ENCODE measurements at places on chromosomes 6 and 20. TPM values are rescaled to one million over a fixed set of nuclear protein-coding genes. Genes with fewer than 3 reads are reported as not detected.
A peak's percentile ranks its signal among the peaks of the same experiment; 100 is the strongest.

DNA sequence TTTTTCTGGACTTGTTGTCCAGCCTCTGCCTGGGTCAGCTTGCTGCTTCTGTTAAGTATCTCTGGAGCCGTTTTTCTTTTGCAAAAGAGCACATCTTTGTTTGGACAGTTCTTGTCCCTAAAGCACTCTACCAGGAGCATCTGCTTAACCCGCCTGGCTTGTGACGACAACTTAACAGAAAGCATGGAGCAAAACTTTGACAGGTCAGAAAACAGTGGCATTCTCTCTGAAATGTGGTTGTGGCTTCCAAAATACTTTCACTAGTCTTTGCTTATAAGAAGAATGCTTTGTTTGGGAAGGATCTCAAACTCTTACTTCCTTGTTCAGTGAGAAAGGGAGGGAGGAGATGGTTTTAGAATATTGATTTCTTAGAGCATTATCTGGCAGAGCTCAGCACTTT lies 47.6 kb downstream of the CD109 start:
- no peak for DNase-seq

- no peak for DNase-seq
Observed at GRCh38 chr20:35583636-35584560, 31.7 kb upstream of the SPAG4 start.

OPRL1 gene
- 1.0 TPM for total RNA-seq

JPH2 gene
- total RNA-seq: 1.5 TPM

- DNase-seq: no peak
Observed at GRCh38 chr6:141403827-141404226, 728.9 kb upstream of the GJE1 start.

GRCh38 chr20:19875376-19876221 lies 117.5 kb downstream of the RIN2 start:
- no peak for DNase-seq

DNA sequence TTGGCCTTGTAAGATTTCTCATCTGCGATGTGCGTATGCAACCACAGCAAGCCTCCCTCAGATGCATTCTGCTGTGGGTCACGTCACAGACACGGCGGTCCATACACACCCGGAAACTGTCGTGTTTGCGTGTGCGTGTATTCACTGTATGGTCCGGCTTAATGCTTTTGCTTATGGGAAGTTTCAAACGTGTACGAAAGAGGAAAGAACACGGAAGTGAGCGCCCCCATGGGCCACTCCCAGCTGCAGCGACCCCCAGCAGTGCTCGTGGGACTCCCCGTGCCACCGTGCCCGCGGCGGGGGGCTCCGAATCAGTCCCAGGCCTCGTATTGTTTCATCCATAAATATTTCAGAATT lies 10.2 kb downstream of the DLL1 start:
- no peak for DNase-seq

GRCh38 chr20:25065625-25066338 lies 7.8 kb upstream of the ACSS1 start:
- DNase-seq: peak; percentile 81

GRCh38 chr20:21161926-21162325 lies 36.0 kb downstream of the KIZ start:
- DNase-seq: no peak

DNA sequence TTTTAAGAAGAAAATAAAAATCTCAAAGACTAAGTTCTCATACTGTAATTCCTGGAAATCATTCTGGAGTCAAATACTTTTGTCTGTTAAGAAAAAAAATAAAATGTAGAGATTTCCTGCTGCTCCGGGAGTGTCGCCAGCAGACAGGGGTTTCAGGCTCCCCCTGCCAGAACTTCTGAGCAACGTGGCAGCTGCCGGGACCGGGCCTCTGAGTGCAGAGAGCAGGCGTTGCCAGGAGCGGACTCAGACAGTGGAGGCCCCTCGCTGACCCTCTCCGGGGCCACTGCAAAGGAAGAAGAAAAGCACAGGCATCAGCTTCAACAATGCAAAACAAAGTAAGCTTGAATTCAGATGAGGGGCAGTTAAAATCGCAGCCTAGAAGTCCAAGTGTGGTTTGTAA lies 95.5 kb downstream of the THBS2 start:
- DNase-seq: no peak

TSBP1 gene
- total RNA-seq: not detected

DNA sequence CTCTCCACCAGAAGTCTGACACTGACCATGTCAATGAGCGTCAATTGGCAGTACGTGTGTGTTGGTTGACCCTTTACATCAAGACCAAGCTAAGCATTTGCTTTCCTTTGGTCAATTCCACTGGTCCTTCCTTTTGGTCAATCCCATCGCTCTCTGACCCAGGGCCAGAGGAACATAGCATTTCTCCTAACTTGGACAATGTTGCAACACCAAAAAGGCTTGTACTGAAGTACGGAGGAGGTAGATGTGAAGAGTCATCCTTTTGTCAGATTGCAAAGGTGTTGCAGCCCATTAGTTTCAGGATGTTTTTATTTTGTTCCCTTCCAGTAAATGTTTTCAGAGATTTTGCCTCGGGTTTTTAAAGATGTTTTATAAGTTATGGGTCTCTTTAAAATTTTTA lies 24.6 kb downstream of the EDN1 start:
- no peak for DNase-seq

DNA sequence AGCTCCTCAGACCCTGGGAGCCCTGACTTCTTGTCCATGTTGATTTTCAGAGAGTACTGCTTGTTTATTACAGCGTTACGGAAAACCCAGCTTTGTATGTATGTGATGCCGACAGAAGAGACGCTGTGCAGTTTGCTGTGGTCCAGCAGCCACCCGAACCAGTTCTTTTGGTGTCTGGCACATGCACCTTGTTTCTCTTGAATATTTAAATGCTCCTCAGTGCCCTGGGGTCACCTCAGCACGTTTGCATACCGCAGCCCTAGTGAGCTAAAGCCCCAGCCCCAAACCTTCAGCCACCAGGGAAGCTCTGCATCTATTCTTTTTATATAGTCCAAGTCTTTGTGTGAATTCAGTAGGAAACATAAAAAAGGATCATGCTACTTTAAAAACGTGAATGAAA lies 39.9 kb downstream of the AFDN start:
- DNase-seq: no peak

DNA sequence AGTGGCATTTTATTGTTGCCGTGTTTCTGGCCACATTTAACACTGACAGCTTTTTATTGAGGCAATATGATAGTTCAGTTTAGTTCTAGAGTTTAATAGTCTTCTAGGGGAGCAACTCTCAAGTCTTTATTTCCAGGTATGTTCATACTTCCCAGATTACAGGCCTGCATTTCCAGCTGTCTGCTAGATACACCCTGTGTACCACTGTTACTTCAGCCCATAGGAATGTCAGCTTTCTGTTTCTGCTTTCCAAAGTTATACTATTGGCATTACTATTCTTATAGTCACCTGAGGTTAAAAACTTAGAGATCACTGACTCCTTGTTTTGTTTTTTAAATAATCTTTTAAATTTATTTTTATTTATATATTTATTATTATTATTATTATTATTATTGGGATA lies 7.6 kb downstream of the ZNF451 start:
- DNase-seq: no peak

- no peak for DNase-seq
Observed at GRCh38 chr6:32096394-32097258, 12.5 kb downstream of the TNXB start.

SPATA25 gene
- 2.8 TPM for total RNA-seq

GRCh38 chr6:87274660-87275274 lies 47.6 kb upstream of the SMIM8 start:
- no peak for DNase-seq

DNA sequence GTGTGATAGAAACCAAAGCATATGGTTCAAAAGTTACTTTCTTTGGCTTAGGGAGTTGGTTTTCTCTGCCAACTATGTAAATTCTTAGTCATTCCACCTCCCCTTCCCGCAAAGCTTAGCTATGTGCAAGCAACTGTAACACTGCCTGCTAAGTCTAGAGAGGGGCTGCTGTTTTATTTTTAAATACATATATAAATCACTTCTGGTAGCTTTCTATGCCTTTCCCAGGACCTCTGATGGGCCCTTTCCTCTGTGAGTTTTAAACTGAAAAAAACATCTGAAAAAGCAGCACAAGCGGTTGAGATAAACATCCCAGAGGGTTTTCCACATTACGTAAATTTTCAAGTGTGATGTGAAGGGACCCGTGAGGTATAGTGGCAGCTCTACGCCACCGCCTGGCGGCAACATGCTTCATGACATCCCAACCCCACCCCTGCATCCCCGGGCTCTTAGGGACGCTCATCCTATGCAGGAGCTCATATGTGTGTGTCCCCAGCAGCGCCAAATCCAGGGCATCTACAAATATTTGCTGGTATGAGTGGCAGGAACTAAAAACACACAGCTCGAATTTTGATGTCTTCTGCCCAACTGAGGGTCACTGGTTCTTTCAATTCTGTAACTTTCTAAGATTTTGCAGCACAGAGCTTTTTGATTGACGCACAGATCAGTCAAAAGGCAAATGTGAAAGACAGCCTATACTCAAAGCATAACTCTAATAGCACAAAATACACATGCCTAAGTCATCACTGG lies 12.7 kb downstream of the SAYSD1 start:
- DNase-seq: no peak

DNA sequence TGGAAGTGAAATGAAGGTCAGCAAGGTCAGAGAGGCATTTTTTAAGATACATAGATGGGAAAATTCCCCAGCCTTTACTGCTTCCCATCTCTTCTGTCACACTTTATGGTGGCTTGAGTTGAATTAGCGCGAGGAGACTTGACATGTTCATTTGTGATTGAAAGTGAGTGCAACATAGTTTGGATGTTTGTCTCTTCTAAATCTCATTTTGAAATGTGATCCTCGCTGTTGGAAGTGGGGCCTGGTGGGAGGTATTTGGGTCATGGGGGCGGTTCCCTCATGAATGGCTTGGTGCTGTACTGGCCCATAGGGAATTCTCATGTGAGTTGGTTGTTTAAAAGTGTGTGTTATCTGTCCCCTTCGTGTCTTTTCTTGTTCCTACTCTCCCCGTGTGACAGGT lies 237.2 kb downstream of the CDKAL1 start:
- DNase-seq: no peak

GRCh38 chr20:56765172-56766073 lies 136.3 kb downstream of the TFAP2C start:
- DNase-seq: no peak

DNA sequence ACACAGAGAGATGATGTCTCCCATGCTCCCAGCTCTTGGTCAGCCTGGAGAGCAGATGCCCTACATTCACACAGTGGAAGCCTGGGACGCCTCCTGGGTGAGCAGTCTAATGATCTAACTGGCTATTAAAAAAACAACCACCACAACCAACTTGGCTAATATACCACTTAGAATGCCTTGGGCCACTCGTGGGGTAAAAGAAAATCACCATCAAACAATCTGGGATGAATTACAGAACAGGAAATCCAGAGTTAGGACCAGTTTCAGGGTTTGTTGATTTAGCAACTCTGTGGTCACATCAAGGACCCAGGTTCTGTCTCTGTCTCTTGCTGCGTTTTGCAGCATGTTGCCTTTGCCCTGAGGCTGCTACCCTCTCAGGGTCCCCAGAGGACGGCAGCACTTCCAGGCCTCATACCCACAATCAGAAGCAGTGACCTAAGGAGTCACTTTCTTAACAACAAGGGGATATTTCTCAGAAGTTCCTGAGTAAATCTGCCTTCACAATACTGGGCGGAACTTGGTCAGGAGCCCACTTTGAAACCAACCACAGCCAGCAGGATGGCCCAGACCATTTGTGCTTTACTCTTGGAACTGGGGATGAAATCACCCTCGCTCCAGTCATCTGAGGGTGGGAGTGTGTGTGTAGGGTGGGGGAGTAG lies 118.7 kb downstream of the CLIC5 start:
- DNase-seq: no peak

DNA sequence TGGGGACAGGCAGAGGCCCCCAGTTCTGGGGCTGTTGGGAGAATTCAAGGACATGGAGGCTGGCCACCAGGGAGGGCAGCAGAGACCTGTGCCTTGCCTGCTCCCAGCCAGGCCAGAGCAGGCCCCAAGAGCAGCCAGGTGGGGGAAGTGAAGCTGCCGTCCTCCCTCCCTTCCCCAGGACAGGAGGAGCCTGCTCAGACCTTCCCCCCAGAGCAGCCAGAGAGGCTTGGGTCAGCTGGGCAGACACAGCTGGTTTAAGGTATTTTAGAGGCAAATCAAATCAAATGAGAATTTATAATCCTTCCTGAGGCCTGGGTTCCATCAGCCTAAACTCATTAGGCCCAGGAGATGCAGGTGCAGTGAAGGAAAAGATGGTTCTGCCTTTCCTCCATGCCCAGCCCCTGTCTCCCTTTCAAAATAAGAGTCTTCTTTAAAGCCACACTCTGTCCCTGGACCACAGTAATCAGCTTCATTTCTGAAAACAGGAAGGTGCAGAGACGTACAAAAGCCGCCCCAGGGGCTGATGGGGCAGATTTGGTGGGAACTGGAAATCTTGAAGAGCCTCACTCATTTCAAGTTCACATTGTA lies 21.7 kb downstream of the BMP7 start:
- DNase-seq: no peak

DNA sequence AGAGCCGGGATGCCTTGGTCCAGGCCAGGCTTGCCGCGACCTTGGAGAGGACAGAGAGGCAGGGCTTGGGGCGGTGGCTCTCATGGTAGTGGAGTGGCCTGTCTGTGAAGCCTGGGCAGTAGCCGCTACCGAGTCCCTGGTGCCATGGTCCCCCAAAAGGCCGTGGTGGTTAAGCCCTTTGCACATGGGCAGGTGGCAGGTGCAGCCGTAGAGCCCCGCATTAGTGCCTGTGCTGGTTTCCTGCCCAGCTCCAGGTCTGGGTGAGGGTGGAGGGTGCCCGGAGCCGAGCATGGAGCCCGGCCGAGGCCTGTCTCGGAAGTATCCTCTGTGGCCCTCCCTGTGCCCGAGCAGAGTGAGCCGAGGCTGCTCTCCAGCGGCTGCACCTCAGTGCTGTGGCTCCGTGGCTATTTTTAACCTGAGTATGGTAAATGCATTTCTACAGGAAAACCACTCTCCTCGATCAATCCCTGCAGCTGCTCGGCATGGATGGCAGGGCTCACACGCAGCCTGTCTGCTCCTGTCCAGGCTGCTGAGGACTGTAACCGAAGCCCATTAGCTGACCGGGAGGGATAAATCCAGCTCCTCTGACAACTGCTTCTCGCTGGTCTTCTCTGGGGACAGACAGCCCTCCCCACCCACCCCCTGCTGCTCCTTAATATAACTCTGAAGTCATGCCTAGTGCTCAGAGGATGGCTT lies 36.3 kb upstream of the GATA5 start:
- no peak for DNase-seq

GRCh38 chr6:166584853-166585429 lies 1.5 kb downstream of the RAMACL start:
- DNase-seq: no peak

GRCh38 chr6:33161354-33162331 lies 30.6 kb downstream of the COL11A2 start:
- DNase-seq: peak; percentile 92

DNA sequence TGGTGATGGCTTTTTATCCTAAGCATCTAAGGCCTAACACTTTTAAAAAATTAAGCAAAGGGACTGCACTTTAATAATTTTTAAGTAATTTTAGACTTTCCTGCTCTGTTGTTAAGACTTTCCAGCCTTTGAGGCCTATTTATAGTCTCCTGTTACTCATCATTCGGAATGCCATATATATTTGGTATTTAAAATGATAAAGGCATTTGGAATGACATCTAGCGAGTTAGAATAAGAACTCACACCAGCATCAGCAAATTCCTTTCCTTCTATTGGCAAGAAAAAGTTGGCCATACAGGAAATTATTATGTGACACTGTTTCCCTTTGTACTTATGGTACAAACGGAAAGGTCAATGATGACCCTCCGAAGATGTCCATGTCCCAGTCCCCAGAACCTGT lies 88.1 kb upstream of the STMND1 start:
- DNase-seq: no peak

Data from sciatic nerve (tissue), 2 donors.